ENCODE measurements at places on chromosomes 7 and 10.

GRCh38 chr7:107999779-108000560 is 3.0 kb downstream of the LAMB1 start:
- H3K4me3 ChIP-seq, result no peak overlapping the region
- no peaks in the 10 kb centered on the region for H3K27me3 ChIP-seq
- H3K36me3 ChIP-seq, result peaks cover 4% of the 10 kb centered on the region
- no peak for DNase-seq

GRCh38 chr7:909358-910329 is 33.3 kb downstream of the GET4 start:
- no peaks in the 10 kb centered on the region for H3K36me3 ChIP-seq
- DNase-seq, result no peak
- H3K4me3 ChIP-seq, result no peak overlapping the region
- no peaks in the 10 kb centered on the region for H3K4me1 ChIP-seq

DNA sequence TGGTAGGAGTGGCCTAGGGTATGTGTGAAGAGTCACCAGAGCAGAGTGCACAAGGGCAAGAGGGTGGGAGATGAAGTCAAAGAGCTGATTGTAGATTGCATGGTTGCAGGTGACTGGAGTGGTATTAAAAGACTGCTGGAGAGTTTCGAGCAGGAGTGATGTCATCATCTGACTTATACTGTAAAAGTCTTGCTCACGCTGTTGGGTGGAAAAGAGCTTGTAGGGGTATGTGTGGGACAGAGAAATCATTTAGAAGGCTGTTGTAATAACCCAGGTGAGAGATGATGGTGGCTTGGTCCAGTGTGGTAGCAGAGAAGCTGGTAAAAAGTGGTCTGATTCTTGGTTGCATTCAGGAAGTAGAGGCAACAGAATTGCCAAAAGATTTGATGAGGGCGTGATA is 184.1 kb downstream of the ABCA13 start:
- no peak overlapping the region for H3K4me3 ChIP-seq
- H3K27me3 ChIP-seq, result no peaks in the 10 kb centered on the region
- no peaks in the 10 kb centered on the region for H3K36me3 ChIP-seq
- no peak overlapping the region for H3K27ac ChIP-seq
- no peaks in the 10 kb centered on the region for H3K4me1 ChIP-seq

GRCh38 chr7:151278949-151279348 is 30.5 kb upstream of the SMARCD3 start:
- H3K27me3 ChIP-seq, result no peaks in the 10 kb centered on the region
- no peaks in the 10 kb centered on the region for H3K36me3 ChIP-seq
- no peak overlapping the region for H3K27ac ChIP-seq
- no peak for DNase-seq
- H3K4me1 ChIP-seq, result 0 out of 2 replicates have a peak, but pooled peaks cover 4% of the 10 kb centered on the region

GRCh38 chr10:124072106-124072505 is 21.3 kb downstream of the CHST15 start:
- no peaks in the 10 kb centered on the region for H3K36me3 ChIP-seq
- H3K4me1 ChIP-seq, result no peaks in the 10 kb centered on the region
- no peak for DNase-seq
- H3K4me3 ChIP-seq, result no peak overlapping the region
- no peaks in the 10 kb centered on the region for H3K27me3 ChIP-seq

DNA sequence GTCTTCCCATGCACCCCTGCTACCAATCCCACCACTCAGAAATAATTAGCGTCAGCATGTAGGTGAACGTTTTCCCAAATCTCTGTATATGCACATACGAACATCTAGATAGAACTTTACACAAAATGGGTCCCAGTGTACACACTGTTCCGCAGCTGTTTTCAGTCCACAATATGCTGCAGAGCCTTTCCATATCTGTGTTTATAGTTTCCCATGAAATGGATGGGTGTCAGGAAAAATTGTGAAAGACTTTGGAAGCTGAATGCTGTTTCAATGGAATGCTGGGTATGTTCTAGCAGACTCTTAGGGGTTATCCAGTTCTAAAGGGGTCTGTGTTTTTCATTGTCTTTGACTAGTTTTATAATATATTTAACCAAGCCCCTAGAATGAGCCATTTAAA is 13.8 kb downstream of the GRK5 start:
- DNase-seq, result no peak
- H3K27me3 ChIP-seq, result no peaks in the 10 kb centered on the region
- H3K4me1 ChIP-seq, result peaks cover 38% of the 10 kb centered on the region
- no peaks in the 10 kb centered on the region for H3K36me3 ChIP-seq
- H3K27ac ChIP-seq, result peak overlapping the region; percentile 77

DNA sequence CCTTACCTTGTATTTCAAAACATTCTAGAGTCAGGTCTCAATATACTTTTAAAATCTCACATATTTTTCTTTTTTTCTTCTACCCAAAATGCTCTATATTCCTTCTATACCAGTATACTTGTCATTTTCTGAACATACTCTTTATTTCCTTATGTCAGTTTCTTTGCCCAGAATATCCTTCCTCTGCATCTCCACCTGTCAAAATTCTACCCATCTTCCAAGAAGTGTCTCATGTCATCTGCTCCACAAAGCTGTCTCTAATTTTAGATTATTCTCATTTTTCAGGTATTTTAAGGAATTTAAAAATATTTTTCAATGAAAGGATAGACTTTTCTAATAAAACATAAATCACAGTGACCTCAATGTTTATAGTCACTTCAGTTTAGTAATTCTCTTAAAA is 328.0 kb upstream of the SMIM30 start:
- DNase-seq, result no peak
- H3K36me3 ChIP-seq, result no peaks in the 10 kb centered on the region
- no peaks in the 10 kb centered on the region for H3K4me1 ChIP-seq
- H3K27ac ChIP-seq, result no peak overlapping the region
- H3K4me3 ChIP-seq, result no peak overlapping the region

- no peak for DNase-seq
- peaks cover 10% of the 10 kb centered on the region for H3K4me1 ChIP-seq
- no peaks in the 10 kb centered on the region for H3K36me3 ChIP-seq
- peak overlapping the region; percentile 81 for H3K4me3 ChIP-seq
- no peaks in the 10 kb centered on the region for H3K27me3 ChIP-seq
Measured at GRCh38 chr7:44489955-44490350, 505 bp downstream of the NUDCD3 start.

DNA sequence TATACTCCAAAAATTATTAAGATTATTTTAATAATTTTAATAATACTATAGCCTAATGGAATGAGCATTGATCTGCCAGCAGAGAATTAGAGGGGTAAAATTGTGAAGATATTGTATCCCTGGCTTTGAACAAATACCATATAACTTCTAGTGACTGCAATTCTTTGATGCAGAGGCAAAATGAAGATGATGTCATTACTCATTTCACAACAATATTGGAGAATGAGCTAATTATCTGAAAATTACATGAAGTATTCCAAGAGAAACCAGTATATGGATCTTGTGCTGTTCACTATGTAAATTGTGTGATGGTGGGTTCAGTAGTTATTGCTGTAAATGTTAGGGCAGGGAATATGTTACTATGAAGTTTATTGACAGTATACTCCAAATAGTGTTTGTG is 80.2 kb downstream of the CFTR start:
- H3K36me3 ChIP-seq, result no peaks in the 10 kb centered on the region
- no peak overlapping the region for H3K27ac ChIP-seq
- no peaks in the 10 kb centered on the region for H3K27me3 ChIP-seq
- H3K4me1 ChIP-seq, result peaks cover 40% of the 10 kb centered on the region
- no peak overlapping the region for H3K4me3 ChIP-seq
